ENCODE measurements at places on chromosomes 1 and 21.
A peak's percentile ranks its signal among the peaks of the same experiment; 100 is the strongest.

DNA sequence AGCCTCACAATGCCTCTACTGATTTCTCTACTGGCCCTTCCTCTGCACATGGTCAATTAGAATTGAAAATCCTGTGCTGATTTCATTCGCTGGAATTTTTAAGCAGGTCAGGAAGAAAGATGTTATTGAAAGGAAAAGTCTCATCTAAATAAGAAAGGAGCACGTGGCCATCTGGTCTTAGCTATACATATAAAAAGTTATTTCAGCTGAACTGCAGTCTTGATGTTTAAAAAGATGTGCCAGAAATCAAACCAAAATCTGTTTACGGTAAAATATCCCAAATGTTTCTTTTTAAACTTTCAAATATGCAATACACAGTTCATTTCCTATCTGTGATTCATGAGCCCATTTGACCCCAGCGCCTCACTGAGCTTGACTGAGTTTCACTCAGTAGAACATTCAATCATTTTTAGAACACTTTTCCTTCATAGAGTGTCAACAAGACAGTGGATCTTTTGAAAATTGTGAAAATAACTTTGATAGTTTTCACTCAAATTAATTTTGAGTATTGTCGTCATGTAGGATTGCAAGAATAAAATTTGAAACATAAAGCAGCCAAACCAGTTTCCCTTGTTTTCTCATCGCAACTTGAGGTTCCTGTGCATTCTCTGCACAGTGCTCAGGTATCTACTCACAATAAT is 293.6 kb downstream of the PTPRC start:
- no peak for DNase-seq

- no peak for DNase-seq
These were observed 14.0 kb upstream of the RC3H1 start for GRCh38 chr1:174036204-174036603.

GRCh38 chr1:202259705-202260104 is 66.1 kb downstream of the LGR6 start:
- DNase-seq, result no peak

DNA sequence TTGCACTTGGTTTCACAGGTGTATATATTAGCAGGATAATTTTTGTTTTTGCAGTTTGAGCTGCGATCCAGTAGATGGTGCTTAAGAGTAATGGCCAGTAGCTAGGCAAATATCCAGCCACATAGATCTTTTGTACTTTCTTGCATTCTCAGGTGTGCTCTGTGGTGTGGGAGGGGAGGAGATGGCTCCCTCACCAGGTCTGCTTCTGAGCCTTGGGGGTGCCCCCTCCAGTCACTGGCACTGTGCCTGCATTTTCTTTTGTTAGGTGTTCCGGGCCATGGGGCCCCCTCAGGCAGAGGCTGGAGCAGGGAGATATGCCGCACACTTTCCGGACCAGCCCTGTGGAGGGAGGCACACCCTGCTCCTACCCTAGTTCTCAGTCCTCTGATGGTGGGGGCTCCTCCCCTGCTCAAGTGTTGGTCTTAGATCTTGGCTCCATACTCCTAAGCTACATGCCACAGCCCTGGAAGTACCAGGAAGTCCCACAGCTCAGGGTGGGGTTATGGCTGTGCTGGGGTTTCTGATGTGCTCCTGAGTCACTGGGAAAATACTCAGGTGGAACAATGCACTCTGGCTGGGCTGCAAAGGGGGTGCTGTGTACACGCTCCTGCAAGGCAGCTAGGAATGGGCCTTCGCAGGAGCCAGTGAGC is 197.6 kb upstream of the DMRTA2 start:
- peak; percentile 94 for DNase-seq

DNA sequence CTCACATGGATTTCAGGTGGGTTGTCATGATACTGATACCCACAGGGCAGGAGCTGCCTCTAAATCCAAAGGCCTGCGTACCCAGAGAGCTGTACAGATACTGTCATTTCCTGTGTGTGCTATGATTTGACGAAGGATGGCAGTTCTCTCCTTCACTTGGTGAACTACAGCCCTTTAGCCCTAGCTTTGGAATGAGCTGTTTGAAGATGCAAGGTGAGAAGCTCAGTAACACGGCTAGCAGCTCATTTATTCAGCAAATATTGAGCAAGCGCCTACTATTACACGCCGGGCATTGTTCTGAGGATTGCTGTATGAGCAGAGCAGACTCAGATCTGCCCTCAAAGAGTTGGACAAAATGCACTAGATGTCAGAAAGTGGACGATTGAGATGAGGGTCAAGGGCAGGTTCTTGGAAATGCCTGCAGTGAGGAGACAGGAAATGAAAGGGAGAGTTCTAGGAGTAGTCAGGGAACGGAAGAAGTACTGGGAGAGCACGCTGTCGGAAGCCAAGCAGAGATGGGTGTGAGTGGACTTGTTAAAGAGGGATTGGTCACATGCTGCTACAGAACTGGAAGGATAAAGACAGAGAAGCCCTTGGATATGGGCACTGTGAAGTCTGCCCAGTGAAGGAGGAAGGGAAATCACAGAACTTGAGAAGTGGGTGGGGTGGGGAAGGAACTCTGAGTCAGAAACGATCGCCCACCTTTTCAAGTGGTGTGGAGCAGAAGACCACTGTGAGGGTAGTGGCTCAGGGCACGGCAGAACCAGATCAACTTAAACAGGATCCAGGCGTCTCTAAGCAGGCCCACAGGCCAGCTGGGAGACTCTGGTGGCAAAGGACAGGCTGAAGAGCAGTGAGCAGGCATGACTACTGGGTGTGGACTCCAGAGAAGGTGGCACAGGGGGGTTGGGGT is 7.1 kb downstream of the PTGFRN start:
- no peak for DNase-seq

DNA sequence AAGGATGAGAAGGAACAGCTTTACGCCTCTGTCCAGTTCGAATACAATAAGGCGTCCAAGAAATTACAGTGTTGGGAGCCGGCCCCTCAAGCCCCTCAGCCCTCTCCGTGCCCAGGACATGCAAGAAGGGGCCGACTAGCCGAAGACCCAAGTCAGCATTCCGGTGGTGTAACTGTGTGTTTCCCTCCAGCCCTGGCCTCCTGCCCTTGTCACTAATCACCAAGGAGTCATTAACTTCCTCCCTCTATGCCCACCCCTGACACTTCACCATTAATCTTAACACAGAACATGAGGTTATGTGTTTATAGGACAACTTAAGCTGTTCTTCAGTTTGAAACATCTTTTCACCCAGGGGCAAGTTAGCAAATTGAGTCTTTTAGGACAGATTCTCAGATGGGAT is 16.4 kb upstream of the C4BPB start:
- DNase-seq, result no peak

DNA sequence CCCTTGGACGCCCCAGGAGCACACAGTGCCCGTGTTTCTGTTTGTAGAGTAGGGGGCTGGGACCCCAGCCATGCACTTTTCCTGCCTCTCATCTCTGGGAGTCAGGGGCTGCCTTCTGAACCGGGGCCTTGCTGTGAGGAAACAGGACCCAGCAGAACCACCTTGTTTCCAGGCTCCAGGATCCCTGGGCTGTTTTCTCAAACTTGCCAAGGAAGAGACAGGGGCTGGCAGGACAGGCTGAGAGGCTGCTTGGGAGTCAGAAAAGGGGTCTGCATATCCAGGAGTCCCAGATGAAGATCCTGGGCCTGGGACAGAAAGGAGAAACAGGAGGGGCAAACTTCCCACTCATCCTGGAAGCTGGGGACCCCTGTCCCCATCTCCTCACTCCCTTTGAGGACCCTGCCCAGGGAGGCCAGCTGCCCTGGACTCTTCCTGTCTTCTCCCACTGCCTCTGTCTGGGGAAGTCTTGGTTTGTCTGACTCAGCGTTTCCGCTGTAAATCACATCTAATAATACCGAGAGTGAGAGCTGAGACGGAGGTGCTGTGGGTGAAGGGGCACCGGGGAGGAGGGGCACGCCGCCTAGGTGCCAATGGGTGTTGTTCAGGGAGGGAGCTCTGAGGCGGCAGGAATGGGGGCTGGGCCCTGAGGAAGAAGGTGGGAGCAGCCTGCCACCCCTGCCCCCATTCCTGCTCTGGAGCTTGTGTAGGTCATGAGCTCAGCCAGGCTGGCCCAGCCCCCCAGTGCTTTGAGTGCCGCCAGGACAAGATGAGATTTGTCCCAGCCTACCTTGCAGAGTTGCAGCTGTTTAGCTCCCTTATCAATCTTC is 16.7 kb downstream of the POU3F1 start:
- DNase-seq, result no peak

GRCh38 chr1:161098210-161099068 is at the start of gene KLHDC9:
Gene KLHDC9, plus strand, starts transcription at chr1:161098361. Its CDS starts 175 bp downstream, at chr1:161098536.
- DNase-seq, result peak; percentile 67

DNA sequence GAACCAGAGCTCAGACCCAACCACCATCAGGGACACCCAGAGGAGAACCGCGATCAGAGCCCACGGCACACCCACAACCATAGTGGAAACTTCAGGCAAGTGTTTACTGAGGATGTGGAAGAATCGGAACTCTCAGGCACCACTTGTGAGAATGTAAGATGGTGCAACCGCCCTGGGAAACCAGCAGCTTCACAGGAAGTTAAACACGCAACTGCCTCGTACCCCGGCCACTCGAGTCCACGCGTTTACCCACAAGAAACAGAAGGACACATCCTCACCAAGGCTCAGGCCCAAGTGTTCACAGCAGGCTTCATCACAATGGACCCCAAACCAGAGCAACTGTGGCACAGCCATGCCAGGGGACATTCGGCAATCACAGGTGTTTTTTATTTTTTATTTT is 51.4 kb upstream of the COL6A2 start:
- no peak for DNase-seq

DNA sequence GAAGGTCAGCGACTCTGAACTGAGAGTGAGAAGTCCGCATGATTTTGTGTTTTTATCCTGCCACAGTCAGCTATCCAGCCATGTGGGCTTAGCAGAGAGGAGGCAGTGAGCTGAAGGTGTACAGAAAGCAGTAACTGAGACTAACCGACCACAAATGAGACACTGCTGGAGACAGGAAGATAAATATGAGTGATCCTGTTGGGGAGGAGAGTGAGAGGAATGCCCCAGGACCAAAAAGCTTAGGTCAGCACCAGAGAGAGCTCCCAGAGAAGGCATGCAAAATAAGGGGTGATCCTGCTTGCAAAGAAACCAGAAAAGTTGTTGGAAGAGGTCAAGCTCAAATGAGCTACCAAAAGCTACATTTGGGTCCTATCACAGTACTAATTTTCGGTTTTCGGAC is 63.7 kb downstream of the HLCS start:
- no peak for DNase-seq

- no peak for DNase-seq
These were observed 242.4 kb upstream of the TMEM51 start for GRCh38 chr1:14910984-14911721.

DNA sequence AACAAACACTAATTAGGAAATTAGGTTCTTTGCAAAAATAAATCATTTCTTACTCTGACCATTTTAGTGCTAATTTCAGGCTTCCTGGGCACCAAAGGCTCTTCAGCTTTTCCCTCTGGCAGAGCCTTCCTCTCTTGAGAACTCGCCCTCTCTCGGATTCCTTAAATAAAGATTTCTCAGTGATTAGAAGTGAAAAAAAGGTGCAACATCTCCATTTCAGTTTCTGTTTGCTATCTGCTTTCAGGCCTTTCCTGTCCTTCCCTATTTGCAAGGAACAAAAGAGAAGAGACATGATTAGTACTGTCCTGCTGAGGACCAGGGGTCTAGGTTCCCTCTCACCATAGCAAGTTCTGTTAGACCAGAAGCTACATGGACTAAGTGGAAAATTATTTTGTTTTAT is 27.8 kb upstream of the CACYBP start:
- no peak for DNase-seq

GRCh38 chr1:94876362-94876761 is 50.5 kb downstream of the CNN3 start:
- DNase-seq, result no peak

DNA sequence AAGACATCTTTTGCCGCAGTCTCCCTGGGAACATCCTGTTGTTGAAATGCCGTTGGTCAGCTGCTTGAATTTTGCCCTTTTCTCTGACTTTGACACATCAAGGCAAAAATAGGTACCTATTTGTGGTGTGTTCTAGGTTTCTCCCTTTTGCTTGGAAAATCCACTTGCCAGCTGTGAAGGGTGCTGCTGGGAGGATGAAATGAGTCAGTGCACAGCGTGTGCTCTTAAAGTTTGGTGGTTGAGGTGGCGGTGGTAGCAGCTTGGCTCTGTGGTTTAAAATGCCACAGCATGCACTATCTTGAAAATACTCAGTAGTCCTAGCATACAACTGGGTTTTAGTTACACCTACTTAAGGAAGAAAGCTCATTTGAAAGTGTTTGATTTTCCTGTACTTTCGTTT is 183.8 kb downstream of the DHRS3 start:
- peak; percentile 64 for DNase-seq

DNA sequence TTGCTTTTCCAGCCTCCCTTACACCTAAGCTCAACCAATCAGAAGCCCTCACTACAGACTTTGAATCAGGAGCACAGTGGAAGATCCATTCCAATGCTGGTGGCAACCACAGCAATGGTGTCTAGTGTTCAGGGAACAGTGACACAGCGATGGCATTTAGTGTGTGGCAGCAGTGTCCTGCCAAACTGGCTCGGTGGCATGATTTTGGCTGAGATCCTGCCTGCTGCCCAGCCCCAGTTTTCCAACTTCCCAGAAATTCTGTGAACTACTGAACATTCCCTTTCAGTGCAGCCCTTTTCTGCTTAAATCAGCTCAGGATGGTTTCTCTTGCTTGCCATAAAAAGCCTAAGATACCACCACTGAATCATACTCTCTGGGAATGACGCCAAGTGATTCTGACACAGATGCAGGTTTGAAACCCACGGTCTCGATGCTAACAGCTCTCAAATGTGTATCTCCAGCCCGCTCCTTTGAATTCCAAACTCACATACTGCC is 8.8 kb downstream of the ASAP3 start:
- no peak for DNase-seq

DNA sequence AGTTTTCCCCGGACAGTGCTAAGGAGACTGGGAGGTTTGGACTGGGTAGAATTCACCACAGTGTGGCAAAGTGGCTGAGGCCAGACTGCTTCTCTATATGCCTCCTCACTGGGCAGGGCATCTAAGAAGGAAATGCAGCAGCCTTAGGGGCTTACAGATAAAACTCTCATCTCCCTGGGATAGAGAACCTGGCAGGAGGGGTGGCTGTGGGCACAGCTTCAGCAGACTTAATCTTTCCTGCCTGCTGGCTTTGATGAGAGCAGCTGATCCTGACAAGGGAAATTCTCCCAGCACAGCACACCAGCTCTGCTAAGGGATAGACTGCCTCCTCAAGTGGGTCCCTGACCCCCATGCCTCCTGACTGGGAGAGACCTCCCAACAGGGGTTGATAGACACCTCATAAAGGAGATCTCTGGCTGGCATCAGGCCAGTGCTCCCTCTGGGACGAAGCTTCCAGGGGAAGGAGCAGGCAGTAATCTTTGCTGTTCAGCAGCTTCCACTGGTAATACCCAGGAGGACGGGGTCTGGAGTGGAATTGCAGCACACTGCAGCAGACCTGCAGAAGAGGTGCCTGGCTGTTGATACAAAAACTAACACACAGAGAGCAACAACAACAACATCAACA is 25.2 kb downstream of the KIFAP3 start:
- peak; percentile 84 for DNase-seq

GRCh38 chr21:36203603-36203889 is 46.9 kb downstream of the DOP1B start:
- no peak for DNase-seq

- DNase-seq, result no peak
These were observed 122.2 kb downstream of the PATJ start for GRCh38 chr1:61864489-61864888.
